Cerebellar nuclear complex (tissue), 1 donor: ENCODE measurements at places on chromosomes 16 and 17.

- DNase-seq: no peak
Measured at GRCh38 chr16:21026846-21027245, 123.8 kb downstream of the DNAH3 start.

DNA sequence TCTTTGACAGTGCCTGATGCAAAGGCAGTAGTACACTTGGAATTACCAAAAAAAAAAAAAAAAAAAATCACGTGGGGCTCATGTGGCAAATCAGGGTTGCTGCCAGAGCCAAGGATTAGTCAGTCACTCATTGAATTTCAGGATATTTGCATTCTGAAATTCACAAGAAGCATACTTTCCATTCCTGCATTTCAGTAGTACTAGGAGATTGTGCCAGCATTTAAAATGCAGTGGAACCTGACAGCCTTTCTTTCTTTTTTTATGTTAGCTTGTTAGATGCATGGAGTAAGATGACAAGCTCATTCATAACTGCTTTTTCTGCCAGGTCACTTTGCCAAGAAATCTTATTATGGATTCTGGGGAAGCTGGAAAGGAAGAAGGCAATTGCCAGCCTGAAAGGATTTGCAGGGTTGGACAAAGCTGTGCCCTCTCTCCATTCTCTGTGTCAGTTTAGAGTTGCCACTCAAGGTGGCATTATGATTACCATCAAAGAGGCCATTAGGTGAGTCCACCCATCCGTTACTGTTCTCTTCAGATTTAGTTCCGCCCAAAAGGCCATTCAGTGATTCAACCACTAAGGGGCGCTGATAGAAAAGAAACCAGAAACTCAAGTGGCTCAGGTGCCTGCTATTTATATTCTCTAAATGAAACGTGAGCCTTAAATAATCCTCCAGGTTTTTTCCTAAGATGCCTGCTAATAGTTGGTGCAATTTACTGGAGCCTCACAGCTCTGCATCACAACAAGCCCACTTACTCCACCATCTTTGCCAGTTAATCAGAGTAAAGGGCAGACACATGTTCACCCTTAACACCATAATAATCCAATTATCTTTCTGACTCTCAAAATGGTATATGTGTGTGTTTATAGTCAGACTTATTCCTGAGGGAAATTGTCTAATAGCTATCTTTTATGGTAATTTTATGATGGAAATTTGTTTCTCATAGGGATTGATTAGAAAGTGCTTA lies 59.0 kb downstream of the TANGO6 start:
- DNase-seq: peak; percentile 15

DNA sequence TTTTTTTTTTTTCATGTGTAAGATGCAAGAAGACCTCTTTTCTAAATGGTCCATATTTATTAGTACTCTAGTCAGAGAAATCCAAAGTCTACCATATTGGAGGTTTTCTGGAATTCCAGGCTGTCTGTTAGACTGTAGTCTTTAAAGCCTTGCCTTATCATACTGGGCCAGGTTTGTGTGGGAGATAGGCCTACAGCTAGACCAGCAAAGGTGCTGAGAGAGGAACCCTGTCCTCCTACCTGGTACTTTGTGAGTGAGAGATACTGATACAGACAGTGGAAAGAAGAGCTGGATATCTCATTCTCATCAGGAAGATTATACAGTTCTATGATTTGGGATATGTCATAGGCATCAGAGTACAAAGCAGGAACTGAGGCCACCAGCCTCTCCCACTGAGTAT lies 8.1 kb downstream of the RHOT1 start:
- DNase-seq: no peak

DNA sequence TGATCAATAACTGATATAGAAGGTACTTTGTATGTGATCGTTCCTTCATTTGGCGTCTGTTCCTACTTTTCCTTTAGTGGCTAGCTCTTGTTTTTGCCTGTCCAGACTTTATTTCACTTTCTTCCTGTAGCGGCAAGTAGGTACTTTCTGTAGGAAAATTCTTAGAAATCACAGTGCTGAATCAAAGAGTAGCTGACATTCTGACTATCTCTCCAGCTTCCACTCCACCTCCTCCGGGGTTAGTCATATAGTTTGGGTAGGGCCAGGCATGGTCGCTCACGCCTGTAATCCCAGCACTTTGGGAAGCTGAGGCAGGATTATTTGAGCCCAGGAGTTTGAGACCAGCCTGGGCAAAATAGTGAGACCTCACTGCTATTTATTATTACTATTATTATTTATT lies 29.9 kb upstream of the PAFAH1B1 start:
- no peak for DNase-seq

DNA sequence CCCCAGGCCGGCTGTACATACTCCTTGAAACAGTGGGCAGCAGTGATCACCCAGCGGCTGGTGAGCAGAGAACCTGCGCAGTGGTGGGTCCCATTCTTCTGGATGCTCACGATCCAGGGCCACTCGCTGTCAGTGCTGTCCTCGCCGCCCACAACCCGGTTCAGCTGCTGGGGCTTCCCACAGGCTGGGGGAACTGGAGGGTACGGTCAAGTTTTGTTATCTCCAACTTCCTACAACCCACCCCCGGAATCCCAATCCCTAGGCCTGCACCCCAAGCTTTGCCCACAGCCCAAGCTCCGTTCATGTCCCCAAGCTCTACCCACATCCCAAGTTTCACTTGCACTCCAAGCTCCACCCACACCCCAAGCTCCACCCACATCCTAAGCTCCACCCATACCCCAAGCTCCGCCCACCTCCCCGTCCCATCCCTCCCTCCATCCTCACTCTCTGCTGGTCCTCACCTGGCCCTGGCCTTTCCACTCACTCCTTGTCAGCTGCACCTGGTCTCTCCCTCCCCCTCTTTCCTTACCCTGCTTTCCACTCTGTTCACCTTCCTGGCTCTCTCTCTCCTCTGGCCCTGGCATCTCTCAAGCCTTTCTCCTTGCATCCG lies 1.8 kb downstream of the PRSS22 start:
- no peak for DNase-seq

DNA sequence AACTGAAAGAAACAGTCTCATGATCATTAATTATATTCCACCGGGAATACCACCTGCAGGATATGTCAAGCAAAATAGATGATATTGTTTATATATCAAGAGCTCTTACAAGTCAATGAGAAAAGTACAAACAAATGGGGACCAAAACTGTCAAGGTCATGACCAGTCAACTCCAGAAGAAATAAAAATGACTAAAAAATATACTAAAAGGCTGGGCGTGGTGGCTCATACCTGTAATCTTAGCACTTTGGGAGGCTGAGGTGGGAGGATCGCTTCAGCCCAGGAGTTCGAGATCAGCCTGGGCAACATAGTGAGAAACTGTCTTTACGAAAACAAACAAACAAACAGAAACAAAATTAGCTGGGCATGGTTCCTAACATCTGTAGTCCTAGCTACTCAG lies 49.8 kb upstream of the SCNN1B start:
- DNase-seq: no peak
